ENCODE measurements at places on chromosomes 11 and 22.

GRCh38 chr11:94840209-94840608 is 72.1 kb downstream of the AMOTL1 start:
- no peaks in the 10 kb centered on the region for H3K27me3 ChIP-seq
- no peaks in the 10 kb centered on the region for H3K4me1 ChIP-seq
- no peak overlapping the region for H3K27ac ChIP-seq
- peaks cover 50% of the 10 kb centered on the region for H3K36me3 ChIP-seq
- H3K4me3 ChIP-seq: no peak overlapping the region
- DNase-seq: no peak

GRCh38 chr22:44045145-44045544 is 21.0 kb downstream of the PARVB start:
- peaks cover 33% of the 10 kb centered on the region for H3K4me1 ChIP-seq
- H3K4me3 ChIP-seq: no peak overlapping the region
- DNase-seq: no peak
- H3K27ac ChIP-seq: no peak overlapping the region
- H3K36me3 ChIP-seq: peaks cover 8% of the 10 kb centered on the region
- H3K27me3 ChIP-seq: peaks cover 8% of the 10 kb centered on the region

DNA sequence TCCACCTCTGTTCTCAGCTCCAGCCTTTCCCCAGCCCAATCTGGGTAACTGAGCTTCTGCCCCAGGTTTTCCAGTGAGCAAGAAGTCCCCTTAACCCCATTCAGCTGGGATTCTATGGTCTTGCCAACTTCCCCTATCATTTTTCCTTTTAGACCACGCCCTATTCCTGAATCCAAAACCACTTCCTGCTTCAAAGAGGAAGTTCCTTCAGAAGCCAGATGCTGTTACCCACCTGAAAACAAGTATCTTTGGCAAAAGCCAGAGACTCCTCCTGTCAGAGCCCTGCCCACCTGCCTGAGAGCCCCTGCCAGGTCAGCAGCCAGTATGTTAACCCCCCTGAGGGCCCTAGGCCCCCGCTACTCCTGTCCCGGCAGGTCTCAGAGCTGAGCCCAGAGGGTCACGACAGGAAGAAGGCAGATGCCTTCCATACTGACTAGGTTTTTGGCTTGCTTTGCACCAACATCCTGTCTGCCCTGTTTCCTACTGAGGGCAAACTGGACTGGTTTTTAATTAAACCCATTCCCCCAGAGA is 20.3 kb upstream of the MICAL2 start:
- H3K4me3 ChIP-seq: no peak overlapping the region
- H3K27ac ChIP-seq: no peak overlapping the region
- H3K36me3 ChIP-seq: no peaks in the 10 kb centered on the region
- DNase-seq: no peak
- H3K4me1 ChIP-seq: peaks cover 30% of the 10 kb centered on the region

GRCh38 chr11:33891714-33892327 is at the start of gene LMO2:
Gene LMO2 (minus strand): TSS chr11:33892076. CDS start chr11:33869716, 22,360 bp downstream.
- H3K27me3 ChIP-seq: peaks cover 2% of the 10 kb centered on the region
- DNase-seq: no peak
- no peaks in the 10 kb centered on the region for H3K36me3 ChIP-seq

- H3K4me1 ChIP-seq: peaks cover 31% of the 10 kb centered on the region
- no peak overlapping the region for H3K27ac ChIP-seq
- no peak overlapping the region for H3K4me3 ChIP-seq
- H3K27me3 ChIP-seq: no peaks in the 10 kb centered on the region
- DNase-seq: no peak
- H3K36me3 ChIP-seq: peaks cover 6% of the 10 kb centered on the region
Observed at GRCh38 chr22:26382782-26383181, 46.3 kb upstream of the ASPHD2 start.

GRCh38 chr11:67270256-67271204 is 4.3 kb downstream of the GRK2 start:
- H3K36me3 ChIP-seq: no peaks in the 10 kb centered on the region
- H3K27ac ChIP-seq: peak overlapping the region; percentile 97
- peak overlapping the region; percentile 80 for H3K4me3 ChIP-seq

GRCh38 chr22:24585461-24585860 is 7.4 kb downstream of the LRRC75B start:
- H3K27me3 ChIP-seq: no peaks in the 10 kb centered on the region
- H3K4me1 ChIP-seq: no peaks in the 10 kb centered on the region
- H3K4me3 ChIP-seq: no peak overlapping the region
- H3K36me3 ChIP-seq: no peaks in the 10 kb centered on the region

DNA sequence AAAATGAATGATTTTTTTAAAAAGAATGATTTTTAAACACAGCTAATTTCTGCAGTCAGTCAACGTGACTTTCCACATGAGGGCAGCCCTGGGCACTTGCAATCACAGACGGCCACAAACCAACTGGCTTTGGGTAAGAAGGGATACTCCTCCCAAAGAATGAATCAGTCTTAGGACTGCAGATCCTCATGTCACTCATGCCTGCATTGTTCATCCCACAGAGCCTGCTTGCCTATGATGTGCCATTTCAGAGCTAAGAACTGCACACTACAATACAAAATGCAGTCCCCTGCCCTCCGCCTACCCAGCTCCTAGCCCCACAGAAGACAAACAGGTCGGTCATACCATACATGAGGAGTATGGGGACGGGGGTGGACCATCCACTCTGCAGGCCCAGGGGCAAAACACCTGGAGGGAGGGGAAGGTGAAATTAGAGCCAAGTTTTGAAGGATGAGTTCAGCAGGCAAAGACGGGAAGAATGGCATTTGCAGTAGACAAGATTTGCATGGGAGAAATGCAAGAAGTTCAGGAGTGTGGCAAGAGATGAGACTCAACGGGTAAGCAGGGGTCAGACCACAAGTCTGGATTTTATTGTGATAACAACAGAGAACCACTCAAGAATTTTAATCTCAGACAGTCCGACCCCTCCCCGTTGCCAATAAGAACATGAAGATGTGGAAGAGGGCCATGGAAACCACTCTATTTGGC is 24.7 kb downstream of the PACSIN2 start:
- peaks cover 58% of the 10 kb centered on the region for H3K4me1 ChIP-seq
- H3K27me3 ChIP-seq: no peaks in the 10 kb centered on the region
- H3K27ac ChIP-seq: peak overlapping the region; percentile 30

- peaks cover 83% of the 10 kb centered on the region for H3K27me3 ChIP-seq
- H3K36me3 ChIP-seq: no peaks in the 10 kb centered on the region
- H3K27ac ChIP-seq: no peak overlapping the region
- H3K4me1 ChIP-seq: peaks cover 23% of the 10 kb centered on the region
Observed at GRCh38 chr22:37427711-37428635, 694 bp upstream of the ELFN2 start.

DNA sequence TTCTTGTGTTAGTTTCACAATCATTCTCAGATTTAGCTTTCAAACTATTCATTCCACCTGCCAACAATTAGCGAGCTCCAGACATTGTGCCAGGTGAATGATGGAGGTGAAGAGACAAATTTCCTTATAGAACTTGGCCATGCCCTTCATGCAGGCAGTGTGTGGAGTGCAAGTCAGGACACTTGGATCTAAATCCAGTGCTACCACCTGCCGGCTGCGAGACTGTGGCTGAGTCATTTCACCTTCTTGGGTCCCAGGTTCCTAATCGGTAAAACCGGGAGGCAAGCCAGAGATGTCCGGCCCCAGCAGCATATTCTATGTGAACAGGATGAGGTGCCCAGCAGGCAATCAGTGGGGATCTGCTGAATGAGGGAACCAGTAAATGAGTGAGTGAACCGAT is 18.6 kb upstream of the EHF start:
- no peak overlapping the region for H3K27ac ChIP-seq
- DNase-seq: no peak
- H3K36me3 ChIP-seq: no peaks in the 10 kb centered on the region
- no peak overlapping the region for H3K4me3 ChIP-seq
- H3K4me1 ChIP-seq: peaks cover 33% of the 10 kb centered on the region

- H3K4me3 ChIP-seq: no peak overlapping the region
- peaks cover 8% of the 10 kb centered on the region for H3K27me3 ChIP-seq
- no peaks in the 10 kb centered on the region for H3K36me3 ChIP-seq
- peak; percentile 54 for DNase-seq
Observed at GRCh38 chr11:70703141-70704064, 305.1 kb downstream of the CTTN start.

DNA sequence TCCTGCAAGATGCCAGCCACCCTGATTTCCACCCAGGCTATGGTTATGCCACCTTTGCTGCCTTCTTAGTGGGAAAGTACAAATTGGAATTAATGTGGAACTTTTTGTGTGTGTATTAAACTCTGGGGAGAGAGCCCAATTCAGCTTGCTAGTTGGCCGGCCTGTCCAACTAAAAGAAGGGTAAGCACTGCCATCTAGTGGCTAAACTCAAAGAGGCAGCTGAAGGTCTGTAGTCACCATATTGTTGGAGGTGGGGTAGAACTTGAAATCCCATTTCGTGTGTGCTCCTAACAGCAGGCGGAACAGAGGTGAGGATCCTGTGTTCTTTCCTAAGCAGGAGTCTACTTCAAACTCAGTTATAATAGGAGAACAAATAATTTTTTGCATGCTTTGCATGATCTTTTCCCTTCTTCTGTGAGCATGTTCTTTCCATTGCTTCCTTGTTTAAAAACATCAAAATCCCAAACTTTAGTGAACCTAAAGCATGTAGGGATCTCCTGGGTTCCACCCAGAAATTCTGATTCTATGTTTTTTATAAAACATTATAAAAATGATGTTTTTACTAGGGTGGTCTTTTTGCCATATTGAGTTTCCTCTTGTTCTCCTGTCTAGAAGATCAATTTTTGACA is 138.8 kb upstream of the SORL1-AS1 start:
- DNase-seq: peak; percentile 75
- H3K27me3 ChIP-seq: no peaks in the 10 kb centered on the region
- peaks cover 78% of the 10 kb centered on the region for H3K36me3 ChIP-seq
- no peaks in the 10 kb centered on the region for H3K4me1 ChIP-seq
- H3K27ac ChIP-seq: no peak overlapping the region

GRCh38 chr22:19419464-19420178 is 11.9 kb downstream of the HIRA start:
- H3K27me3 ChIP-seq: peaks cover 4% of the 10 kb centered on the region
- H3K36me3 ChIP-seq: peaks cover 45% of the 10 kb centered on the region
- DNase-seq: no peak
- no peak overlapping the region for H3K4me3 ChIP-seq
- no peak overlapping the region for H3K27ac ChIP-seq

DNA sequence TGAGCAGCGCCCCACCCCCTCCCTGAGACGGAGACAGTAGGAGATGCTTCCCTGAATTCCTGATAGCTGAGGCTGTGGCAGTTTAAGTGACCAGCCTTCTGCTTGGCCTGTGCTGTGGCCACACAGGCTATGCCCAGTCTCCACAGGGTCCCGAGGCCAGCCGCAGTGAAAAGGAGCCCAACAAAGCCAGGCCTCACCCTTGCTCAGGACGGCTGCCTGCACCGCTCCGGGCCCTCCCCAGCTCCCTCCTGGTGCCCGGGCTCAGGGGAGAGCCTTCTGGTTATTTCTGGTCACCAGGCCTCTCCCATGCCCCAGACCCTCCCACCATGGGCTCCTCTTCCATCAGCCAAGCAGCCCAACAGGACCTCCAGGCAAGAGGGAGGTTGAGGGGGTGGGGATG is 28.8 kb downstream of the LRRC10B start:
- H3K36me3 ChIP-seq: no peaks in the 10 kb centered on the region
- H3K27ac ChIP-seq: no peak overlapping the region
- H3K4me3 ChIP-seq: no peak overlapping the region
- H3K27me3 ChIP-seq: peaks cover 6% of the 10 kb centered on the region
- no peak for DNase-seq
- H3K4me1 ChIP-seq: peaks cover 99% of the 10 kb centered on the region

GRCh38 chr11:88043149-88043548 is 132.1 kb downstream of the RAB38 start:
- H3K4me1 ChIP-seq: peaks cover 24% of the 10 kb centered on the region
- H3K36me3 ChIP-seq: no peaks in the 10 kb centered on the region
- no peak for DNase-seq
- H3K27me3 ChIP-seq: no peaks in the 10 kb centered on the region
- H3K27ac ChIP-seq: no peak overlapping the region

- no peak for DNase-seq
- peaks cover 71% of the 10 kb centered on the region for H3K36me3 ChIP-seq
- no peak overlapping the region for H3K27ac ChIP-seq
- no peak overlapping the region for H3K4me3 ChIP-seq
- H3K27me3 ChIP-seq: no peaks in the 10 kb centered on the region
- no peaks in the 10 kb centered on the region for H3K4me1 ChIP-seq
Observed at GRCh38 chr11:73130181-73130580, 11.9 kb downstream of the FCHSD2 start.

DNA sequence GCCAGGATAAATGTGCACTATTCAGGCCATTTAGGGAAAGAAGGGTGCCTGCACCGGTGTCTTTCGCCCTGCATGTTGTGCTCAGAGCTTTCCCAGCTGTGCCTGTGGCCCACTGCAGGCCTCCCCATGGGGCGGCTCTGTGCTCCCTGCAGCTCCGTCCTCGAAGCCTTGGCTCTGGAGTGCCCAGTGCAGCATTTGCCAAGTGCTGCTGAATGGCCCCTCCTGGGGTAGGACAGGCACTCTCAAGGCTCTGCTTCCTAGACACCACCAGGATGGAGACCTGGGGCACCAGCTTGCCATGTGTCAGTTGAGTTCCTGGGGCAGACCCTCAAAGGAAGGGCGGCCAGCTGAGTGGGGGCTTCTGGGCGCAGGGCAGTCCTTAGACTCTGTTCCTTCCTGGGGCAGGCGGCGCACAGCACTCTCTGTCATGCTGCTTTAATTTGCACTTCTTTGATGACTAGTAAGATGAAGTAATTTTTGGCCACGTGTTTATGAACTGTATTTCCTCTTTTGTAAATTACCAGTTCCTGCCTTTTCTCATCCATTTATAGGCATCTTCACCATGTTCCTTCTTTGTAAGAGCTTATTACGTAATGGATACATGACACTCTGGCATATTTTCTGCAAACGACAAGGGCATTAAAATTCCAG is 32.1 kb upstream of the GNB1L start:
- no peak overlapping the region for H3K4me3 ChIP-seq
- H3K27me3 ChIP-seq: peaks cover 12% of the 10 kb centered on the region
- H3K27ac ChIP-seq: no peak overlapping the region
- H3K4me1 ChIP-seq: peaks cover 17% of the 10 kb centered on the region

DNA sequence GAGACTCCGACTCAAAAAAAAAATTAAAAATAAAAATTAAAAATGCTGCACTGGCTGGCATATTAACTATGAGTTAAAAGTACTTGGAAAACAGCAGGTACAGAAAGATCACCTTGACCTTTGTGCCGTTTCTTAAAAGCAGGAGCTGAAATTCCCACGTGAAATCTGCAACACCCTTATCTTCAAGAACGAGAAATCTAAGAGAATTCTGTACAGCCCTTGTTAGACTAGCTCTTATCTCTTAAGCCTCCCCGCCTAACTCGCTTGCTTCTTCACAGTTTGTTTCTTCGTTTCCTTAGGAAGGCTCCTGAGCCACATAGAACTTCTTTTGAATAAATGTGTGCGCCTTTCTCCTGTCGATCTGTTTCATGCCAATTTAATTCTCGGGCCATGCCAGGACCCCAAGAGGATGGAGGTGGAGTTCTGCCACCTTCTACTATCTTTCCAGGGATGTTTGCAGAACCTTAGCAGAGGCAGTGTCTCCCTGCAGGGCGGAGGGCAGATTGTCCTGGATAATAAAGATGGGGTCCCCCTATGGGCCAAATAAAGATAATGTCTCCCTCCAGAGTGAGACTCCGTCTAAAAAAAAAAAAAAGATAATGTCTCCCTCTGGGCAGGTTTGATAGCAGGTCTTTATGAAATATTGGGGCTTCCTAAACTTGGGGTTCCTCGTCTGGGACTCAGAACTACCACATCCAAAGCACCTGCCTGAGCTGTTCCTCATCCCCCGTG is 27.4 kb upstream of the SYT8 start:
- no peak overlapping the region for H3K27ac ChIP-seq
- no peak overlapping the region for H3K4me3 ChIP-seq
- DNase-seq: no peak
- no peaks in the 10 kb centered on the region for H3K4me1 ChIP-seq

All from nephron progenitor cell (in vitro differentiated cells).